ENCODE measurements at places on chromosomes 12 and 14.

GRCh38 chr12:122841544-122842321, 6.5 kb downstream of the HIP1R start:
- DNase-seq: no peak

GRCh38 chr12:2548081-2548480, 246.7 kb upstream of the FKBP4 start:
- no peak for DNase-seq

GRCh38 chr14:31592631-31593030, 31.4 kb downstream of the NUBPL start:
- DNase-seq: no peak

- no peak for DNase-seq
These were observed 3.6 kb downstream of the LARP4 start for GRCh38 chr12:50404307-50404706.

GRCh38 chr12:42791399-42791798, 201.9 kb upstream of the PRICKLE1 start:
- DNase-seq: no peak

GRCh38 chr14:90573385-90574105, 176.7 kb downstream of the CALM1 start:
- DNase-seq: no peak

DNA sequence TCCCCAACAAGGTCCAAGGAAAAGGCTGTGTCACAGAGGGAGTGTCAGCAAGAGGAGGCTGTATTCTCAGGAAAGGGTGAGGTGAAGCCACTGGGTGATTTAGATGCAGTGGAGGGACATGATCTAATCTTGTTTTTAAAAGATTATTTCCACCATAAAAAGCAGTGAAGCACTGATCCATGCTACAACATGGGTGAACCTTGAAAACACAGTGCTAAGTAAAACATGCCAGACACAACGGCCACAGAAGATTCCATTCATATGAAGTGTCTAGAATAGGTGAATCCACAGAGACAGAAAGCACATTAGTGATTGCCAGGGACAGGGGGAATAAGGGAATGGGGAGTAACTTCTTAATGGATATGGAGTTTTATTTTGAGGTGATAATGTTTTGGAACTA, 12.8 kb downstream of the RITA1 start:
- DNase-seq: no peak

DNA sequence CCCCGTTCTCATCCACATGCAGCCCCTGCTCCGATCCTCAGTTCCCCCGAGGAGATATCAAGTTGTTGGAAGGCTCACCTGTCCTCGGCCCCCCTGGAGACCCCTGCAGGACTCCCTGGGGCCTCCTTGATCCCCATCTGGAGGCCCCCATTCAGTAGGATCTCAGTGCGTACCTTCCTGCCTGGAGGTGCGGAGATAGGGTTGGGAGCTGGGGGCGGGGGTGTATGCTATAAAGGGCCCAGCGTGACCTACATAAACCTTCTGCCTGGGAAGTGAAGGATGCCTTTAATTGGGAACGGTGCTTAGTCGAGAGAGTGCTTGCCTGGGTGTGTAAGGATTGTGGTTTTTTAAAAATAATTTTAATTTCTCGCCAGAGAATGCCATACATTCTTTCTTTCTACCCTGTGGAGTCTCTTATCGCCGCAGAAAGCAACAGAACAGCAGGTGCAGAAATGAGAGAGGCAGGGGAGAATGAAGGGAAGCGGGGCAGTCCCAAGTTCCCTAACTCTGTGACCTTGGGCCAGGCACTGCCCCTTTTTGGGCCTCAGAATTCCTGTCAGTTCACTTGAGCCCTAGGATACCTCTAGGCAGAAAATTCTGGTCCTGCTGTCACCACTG, 153.7 kb downstream of the TSPAN9 start:
- no peak for DNase-seq
